ENCODE measurements at places on chromosomes 16 and 17. TPM values are rescaled to one million over a fixed set of nuclear protein-coding genes. Genes with fewer than 3 reads are reported as not detected.

Gene KRTAP4-7
- total RNA-seq, result not detected

Gene PRKCB
- total RNA-seq, result not detected

Gene PTX4
- not detected for total RNA-seq

Gene PPY
- not detected for total RNA-seq

Gene ZNF500
- total RNA-seq, result 5.8 TPM
